ENCODE measurements at places on chromosomes 5 and 9.

DNA sequence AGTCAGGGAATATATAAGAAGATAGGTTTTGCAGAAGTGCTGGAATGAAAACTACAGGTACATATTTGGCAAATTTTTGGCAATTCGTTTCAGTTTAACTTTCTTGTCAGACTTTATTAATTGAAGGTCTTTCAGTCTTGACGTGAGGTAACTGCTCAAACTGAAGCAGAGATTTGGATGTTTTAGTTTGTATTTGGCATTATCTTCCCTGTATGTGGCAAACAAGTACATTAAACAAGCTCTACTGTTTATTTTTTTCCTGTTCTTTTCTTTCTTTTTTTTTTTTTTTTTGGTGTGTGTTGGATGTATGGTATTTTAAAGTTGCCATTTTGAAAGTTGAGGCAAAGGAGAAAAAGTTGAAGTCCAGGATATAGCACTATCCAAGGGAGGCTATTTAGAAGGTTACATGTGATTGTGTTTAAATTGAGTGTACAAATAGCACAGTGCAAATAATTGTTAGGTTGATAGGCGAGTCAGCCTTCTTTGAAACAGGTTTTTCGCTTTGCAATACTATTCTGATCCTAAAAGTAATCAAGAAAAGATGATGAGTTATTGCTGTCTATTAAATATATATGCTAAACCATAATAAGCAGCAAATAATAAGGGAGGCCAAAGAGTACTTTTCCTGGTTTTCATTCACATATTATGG lies 2.2 kb downstream of the PBX3 start:
- no peak for DNase-seq

DNA sequence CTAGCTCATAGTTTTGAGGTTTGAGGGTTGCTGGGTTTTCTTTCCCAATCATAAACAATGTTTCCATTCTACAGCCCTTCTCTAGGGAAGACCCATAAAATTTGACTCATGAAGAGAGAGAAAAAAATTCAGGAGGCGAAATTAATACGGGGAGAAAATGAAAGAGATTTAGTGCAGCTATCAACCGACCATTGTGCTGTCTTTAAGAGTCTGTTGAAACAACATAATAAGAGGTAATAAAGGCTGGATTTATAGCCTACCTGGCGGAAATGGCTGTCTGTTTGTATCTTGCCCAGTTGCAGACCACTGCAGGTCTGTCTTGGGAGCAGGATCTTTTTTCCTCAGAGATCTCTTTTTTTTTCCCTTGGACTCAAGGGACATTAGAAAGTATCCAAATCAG lies 66.9 kb downstream of the TLR4 start:
- DNase-seq = no peak

- no peak for DNase-seq
These were observed 22.0 kb downstream of the GNG10 start for GRCh38 chr9:111683392-111683791.

GRCh38 chr9:89428901-89429890 lies 68.7 kb downstream of the SEMA4D start:
- DNase-seq = no peak

- no peak for DNase-seq
These were observed 453.9 kb downstream of the TUSC1 start for GRCh38 chr9:25224309-25224708.

DNA sequence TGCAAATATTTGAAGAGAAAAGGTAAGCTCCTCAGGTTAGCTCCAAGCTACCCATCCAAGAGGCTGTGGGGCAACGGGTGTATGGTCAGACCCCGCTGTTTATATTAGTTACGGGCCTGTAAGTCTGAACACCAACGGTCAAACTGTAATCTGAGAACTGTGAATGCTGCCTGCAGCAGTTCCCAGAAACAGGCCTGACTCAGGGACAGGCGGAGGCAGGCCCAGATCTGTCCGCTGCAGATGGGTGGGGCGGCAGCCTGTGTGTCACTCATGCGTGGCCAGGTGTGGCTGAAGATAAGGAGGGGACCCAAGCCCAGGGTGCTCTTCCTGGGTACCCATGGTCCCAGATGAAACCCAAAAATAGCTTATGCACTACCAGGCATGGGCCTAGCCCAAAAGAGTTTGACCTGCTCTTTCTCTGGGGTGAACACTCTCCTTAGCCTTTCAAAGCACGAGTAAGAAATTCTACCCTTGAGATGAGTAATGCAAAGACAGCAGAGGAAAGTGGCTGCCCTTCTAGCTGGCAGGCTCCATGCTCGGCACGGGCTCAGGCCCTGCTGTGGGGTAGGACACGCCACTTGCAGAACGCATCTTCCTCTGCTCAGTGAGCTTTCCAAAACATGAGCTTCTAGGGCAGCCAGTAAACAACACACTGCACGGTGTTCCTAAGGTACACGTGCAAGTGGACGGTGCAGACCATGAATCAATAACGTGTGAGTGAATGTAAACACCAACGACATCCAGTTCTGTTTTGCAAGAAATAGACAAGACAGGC lies 9.1 kb downstream of the UBAC1 start:
- peak; percentile 91 for DNase-seq

DNA sequence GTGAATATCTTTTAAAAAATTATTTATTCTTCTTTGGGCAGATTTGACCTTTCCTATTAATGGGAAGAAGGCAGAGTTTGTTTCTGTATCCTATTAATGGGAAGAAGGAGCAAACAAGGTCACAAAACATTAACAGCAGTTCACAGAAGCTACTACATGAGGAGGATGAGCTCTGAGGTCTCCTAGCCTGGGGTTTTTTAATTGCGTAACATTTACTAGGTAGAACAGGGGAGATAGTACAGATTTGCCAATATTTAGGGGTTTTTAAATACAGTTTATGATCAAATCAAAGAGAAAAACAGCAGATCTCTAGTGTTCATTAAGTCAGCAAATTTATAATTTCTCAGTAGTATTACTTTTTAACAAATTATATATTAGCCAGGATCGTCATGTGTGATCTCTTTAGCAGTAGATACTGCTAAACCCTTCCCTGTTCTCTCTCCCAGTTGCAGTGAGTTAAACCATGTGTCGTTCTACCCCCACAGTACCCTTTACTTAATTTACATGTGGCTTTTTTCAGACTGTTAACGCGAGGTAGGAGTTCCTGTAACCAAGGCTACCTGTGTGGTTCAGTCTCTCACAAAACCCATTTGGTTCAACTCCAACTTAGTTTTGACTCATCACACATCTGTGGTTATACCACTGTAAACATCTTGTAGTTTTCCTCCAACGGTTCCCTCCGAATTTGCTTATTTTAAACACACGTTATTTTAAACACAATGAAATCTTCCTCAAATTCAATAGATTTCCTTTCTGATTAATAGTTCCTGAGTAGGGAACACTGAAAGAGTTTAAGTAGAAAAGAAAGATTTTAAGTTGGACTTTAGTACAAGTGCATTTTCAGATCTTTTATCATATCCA lies 13.3 kb downstream of the SLC25A46 start:
- DNase-seq = no peak

DNA sequence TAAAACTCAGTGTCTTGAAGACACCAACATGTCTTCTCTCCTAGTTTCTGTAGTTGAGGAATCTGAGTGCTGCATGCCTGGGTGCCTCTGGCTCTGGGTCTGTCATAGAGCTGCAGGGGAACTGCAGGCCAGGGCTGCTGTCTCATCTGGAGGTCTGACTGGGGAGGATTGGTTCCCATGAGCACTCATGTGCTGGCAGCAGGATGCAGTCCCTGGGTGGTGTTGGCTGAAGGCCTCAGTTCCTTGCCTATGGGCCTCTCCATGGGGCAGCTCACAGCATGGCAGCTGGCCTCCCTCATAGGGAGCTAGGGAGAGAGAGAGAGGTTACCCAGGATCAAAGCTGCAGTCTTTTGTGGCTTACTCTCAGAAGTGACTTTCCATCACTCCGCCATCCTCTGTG lies 22.6 kb downstream of the UBE2QL1 start:
- DNase-seq = no peak

- DNase-seq = no peak
These were observed 424.7 kb downstream of the RAB3C start for GRCh38 chr5:59007460-59008063.

DNA sequence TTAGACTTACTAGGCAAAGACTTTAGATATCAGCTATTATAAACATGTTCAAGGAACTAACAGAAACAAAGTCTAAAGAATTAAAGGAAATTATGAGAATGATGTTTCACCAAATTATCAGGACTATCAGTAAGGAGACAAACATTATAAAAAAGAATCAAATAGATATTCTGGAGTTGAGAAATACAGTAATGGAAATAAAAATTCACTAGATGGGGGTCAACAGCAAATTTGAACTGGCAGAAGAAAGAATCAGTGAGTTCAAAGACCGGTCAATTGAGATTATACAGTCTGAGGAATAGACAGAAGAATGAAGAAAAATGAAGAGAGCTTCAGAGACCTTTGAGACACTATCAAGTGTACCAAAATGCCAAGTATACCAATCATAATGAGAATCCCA lies 9.6 kb upstream of the IL13 start:
- no peak for DNase-seq

- no peak for DNase-seq
These were observed 168.2 kb upstream of the RAI14 start for GRCh38 chr5:34487956-34488355.

- no peak for DNase-seq
These were observed 7.0 kb downstream of the NOTCH1 start for GRCh38 chr9:136538599-136539426.

DNA sequence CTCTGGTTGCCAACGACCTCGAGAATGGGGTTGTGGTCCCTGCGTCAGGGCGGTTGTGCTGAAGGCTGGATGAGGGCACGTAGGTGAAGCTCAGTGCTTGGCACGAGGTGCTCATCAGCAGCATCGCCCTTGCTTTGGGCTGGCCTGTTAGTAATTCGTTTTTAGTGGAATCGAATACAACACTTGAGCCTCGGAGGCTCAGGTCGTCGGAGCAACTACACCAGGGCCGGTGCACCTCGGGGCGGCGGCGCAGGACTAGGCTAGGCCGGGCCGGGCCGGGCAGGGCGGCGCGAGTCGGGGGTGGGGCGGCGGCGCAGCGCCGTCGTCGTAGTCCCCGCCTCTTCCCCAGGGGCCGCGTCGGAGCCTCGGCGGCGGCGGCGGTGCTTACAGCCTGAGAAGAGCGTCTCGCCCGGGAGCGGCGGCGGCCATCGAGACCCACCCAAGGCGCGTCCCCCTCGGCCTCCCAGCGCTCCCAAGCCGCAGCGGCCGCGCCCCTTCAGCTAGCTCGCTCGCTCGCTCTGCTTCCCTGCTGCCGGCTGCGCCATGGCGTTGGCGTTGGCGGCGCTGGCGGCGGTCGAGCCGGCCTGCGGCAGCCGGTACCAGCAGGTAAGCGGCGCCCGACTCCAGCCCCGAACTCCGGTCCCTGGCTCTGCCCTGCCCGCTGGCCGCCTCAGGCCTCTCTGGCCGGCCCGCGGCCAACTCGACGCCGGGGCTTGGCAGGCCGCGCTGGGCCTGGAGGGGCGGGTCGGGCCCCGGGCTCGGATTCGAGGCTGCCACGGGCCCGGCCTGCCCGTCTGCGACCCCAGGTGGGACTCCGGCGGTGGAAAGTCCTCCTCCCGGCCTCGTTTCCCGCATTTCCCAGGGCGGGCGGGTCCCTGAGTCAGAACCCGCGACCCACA lies at the start of gene NDFIP1:
Gene NDFIP1, plus strand, starts transcription at position 348 of the 899 bp plus-strand sequence. Its CDS starts 196 bp downstream, at position 544.
- DNase-seq = peak; percentile 88

GRCh38 chr9:69471433-69471832 lies 146.4 kb downstream of the ENTREP1 start:
- no peak for DNase-seq

DNA sequence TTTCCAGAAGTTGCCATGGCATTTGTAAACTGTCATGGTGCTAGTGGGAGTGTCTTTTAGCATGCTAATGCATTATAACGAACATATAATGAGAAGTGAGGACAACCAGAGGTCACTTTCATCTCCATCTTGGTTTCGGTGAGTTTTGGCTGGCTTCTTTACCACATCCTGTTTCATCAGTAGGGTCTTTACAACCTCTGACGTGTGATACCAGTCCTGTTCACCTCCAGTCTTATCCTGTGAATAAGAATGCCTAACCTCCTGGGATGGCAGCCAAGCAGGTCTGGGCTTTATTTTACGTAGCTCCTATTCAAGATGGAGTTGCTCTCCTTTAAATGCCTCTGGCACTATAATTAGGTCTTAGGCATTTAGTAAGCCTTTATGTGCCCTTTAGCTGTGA lies 20.4 kb upstream of the RFK start:
- DNase-seq = no peak

DNA sequence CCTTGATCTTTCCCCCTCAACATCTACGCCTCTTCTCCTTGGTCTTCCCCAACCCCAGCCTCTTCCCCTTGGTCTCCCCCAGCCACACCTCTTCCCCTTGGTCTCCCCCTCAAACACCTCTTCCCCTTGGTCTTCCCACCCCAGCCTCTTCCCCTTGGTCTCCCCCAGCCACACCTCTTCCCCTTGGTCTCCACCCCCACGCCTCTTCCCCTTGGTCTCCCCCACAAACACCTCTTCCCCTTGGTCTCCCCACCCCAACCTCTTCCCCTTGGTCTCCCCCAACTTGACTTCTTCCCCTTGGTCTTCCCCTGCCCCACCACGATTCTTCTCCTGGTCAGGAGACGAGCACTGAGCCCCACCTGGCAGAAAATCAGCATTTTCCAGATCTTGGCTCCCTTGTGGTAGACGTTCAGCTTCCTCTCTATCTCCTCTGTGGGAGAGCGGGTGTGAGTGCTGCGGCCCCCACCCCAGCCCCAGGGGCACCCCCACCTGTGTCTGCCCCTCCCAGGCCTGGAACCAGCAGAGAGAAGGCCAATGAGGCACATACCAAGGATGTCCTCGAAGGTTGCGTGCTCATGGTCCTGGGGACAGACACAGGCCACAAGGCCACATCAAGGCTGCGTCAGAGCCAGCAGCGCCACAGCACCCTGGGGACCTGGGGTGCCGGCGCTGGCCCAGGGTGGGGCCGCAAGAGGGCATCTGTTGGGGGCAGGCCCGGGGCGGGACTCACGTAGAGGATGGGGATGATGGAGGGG lies 7.0 kb downstream of the NSMF start:
- peak; percentile 26 for DNase-seq

DNA sequence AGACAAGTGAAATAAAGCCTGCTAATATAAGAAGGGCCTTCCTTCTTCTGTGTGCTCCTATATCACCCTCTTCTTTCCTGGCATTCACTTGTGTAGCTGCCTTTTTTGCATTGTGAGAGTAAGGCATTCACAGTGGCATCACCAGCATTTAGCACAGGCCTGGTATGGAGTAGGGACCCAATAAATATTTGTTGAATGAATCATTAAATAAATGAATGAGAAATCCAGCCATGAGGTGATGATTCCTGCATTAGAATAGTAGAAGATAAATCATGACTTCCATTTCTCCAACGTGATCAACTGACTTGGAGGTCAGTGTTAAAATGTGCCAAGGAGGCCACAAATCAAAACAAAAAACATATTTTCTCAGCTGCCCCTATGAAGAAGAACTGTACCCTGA lies 3.9 kb downstream of the PLPPR1 start:
- no peak for DNase-seq

GRCh38 chr5:56977822-56978221 lies 25.9 kb upstream of the MIER3 start:
- no peak for DNase-seq

DNA sequence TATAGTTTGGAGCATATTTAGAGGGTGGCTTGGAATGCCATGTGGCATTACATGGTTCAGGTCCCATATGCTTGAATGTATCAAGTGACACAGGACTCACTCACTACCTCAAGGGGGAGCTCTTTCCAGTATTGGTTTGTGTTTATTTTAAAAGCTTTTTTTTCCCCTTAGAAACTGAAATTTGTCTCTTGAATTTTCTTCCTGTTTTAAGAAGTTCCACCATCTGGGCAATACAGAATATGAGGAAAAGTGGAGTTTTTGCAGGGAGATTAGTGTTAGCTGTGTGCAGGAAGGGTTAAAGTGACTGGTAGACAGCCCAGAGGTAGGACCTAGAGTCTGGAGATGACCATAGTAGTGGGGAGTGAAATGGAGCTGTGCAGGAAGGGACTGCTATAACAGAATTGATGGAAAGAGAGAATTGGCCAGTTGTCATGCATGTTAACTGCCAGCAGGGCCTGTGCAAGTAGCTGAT lies 36.6 kb downstream of the CTNNA1 start:
- no peak for DNase-seq

All from RWPE2 (cell line).